Left lobe of liver (tissue), 2 donors: ENCODE measurements at places on chromosomes 3 and 15.

DNA sequence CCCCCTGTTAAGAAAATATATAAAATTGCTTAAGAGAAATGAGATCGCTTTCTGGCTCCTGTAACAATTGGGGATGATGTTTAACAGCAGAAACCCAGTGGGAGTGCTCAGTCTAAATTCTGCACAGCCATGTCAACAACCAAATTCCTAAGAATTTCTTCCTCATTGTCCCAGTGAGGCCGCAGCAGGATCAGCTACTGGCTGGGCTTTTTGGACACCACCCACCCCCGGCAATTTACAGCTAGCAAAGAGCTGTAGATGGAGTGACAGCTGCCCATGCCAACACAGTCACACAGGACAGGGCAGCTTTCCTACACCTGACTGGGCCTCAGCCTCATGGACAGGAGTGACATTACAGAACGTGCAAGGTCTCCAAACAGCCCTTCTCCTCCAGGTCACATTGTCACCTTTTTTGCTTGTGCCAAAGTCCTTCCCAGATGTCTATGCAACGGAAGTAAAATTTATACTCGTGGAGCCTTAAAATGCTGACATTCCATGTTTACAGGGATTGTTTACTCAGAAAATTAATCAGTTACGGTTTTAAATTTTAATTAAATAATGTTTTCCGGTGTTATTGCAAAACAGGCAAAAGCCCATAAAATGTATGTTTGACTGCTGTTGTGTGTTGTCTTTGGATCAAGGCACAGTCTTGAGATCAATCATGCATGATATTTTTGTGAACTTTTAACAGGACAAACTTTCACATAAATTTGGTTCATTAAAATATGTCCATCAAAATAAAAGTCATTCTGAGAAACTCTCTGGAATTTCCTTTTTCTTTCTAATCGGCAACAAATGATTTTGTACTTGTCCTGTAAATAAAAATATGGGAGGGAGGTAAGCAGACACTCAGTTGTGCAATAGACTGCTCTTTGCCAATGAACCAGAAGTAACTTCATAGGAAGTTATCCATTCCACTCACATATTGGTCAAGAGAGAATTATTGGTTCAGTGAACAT is 943.2 kb downstream of the MCTP2 start:
- DNase-seq: no peak

- no peak for DNase-seq
These were observed 9.8 kb downstream of the MSL2 start for GRCh38 chr3:136186344-136186743.

DNA sequence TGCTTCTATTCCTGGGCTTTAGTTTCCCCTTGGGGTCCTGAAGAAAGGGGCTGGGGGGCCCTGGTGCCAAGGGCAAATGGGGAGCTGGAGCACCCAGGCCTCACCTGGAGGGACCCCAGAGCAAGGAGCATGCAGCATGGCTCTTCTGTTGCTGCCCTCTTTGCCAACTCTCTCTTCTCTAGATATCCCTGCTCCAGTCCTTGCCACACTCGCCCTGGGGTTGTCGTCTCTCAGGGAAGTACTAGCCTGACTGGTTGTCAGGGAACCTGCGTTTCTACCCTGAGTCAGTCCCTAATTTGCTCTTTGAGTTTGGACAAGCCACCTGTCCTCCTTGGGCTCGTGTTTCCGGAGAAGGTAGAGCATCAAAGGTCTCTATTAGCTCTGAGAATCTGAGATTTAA is 63.7 kb upstream of the UBE2Q2 start:
- DNase-seq: peak; percentile 15

DNA sequence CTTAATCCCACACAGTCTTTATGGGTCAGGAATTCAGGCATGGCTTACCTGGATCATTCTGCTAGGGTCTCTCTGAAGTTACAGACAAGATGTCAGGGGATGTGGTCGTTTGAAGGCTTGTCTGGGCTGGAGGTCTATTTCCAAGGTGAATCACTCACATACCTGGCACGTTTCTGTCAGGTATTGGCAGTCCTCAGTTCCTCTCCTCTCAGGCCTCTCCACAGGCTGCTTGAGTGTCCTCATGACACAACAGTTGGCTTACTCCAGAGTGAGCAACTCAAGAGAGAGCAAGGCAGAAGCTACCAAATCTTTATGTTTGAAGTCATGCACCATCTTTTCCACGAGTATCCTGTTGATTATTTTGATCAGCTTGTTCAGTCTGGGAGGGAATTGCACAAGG is 43.9 kb upstream of the PARP14 start:
- DNase-seq: no peak

- no peak for DNase-seq
These were observed 31.7 kb upstream of the THUMPD3 start for GRCh38 chr3:9331171-9331570.

- DNase-seq: peak; percentile 80
These were observed 65.4 kb upstream of the UMPS start for GRCh38 chr3:124664804-124665203.

- DNase-seq: no peak
These were observed 22.6 kb upstream of the C3orf70 start for GRCh38 chr3:185175370-185175987.

DNA sequence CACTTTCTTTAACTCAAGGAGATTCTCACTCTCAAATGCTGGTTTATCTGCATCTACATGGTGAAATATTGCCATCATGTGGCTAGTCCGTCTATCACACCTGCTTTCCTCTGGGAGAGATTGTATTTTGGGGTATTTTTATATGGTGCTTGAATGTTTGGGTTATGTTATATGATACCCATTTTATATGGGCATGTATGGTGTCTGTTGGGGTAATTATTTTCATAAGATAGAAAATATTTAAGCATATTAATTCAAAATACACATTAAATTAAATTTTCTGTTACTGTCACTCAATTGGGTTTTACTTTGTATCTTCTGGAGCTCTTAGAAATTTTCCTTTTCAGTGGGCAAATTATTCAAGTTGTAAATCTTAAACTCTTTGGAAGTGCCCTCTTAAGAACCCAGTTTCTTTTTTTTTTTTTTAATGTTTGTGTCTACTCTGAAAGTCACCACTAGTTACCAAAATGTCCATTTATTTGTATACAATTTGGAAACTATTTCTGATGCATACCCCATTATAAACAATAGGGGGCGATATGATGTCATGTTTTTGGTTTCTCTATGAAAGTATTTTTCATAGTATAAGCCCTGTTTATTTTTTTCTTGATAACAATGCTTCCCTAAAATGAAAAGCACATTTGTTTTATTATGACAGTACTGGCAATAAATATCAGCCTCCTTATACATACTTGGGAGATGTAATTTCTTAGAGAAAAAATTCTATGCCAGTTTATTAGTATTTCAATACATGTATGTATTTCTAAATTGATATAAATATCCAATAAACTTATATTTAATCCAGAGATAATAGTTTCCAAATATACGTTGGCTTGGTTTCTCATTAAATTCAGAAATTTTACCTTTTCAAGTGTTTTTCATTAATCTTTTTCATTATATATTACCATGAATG is 36.1 kb upstream of the PLSCR5 start:
- no peak for DNase-seq

DNA sequence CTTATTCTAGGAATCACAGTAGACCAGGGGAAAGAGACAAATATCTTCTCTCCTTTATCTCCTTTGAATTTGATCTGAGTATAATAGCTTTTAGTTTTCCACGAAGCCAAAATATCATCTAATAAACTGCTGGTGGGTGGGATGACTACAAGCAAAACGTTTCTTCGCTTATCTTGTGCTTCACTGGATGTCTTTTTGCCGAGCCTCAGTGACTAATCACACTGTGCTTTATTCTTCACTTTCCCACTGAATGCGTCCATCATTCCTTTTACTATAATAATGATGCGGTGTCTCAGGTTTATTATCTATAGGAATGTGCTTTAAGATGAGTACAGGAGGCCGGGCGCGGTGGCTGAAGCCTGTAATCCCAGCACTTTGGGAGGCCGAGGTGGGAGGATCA is 32.5 kb downstream of the CEP152 start:
- DNase-seq: no peak

GRCh38 chr15:40454904-40455391 is 14.2 kb downstream of the BAHD1 start:
- no peak for DNase-seq

GRCh38 chr3:100412912-100413590 is 11.7 kb downstream of the LNP1 start:
- DNase-seq: no peak

DNA sequence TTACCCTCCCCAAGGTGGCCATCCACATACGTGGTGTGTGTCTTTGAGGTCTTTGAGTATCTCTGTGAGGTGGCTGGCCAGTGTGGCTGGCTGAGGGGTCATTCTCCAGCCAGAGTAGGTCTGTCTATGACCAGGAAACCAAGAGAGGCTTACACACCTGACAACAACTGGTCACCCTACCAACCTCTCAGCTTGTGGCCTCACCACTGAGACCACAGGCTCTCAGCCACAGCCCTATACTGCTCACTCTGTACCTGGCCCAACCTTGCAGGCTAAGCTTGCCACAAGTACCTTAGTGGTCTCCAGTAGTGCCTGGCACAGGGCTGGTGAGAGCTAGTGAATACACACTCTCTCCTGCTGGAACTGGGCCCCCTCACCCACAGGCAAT is 5.1 kb downstream of the HEMK1 start:
- DNase-seq: no peak

DNA sequence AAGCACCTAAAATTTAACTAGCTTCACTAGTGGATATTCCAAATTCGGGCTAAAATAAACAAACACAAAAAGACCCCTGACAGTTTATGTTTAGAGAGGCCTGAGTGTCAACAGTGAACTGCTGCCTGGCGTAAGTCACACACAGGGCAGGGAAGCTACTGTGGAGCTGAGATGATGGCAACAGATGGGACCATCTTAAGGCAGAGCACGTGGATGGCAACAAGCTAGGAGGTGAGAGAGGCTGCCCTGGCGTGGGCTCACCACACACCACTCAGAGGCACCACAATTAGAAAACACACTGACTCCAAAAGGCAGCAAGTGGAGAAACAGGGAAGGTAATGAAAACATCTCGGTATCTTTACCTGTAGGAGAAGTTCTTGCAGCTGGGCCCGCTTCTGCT is 93.3 kb downstream of the ATP1B3 start:
- DNase-seq: no peak

DNA sequence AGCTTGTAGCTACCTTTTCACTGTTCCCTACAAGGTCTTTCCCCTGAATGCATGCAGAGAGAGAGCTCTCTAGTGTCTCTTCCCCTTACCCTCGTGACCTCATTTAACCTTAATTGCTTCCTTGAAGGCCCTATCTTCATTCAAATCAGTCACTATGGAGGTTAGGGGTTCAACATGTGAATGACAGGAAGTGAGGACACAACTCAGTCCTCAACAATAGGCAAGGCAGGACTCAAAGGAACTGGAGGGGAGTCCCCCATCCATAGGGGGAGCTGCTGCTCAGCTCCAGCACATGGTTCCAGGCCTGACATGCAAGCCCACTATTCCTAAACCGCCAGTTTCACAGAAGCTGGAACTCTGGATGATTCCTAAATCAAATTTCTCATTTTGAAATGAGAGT is 33.8 kb upstream of the GYG1 start:
- DNase-seq: no peak

- no peak for DNase-seq
These were observed 9.6 kb downstream of the MCM2 start for GRCh38 chr3:127607675-127608361.

DNA sequence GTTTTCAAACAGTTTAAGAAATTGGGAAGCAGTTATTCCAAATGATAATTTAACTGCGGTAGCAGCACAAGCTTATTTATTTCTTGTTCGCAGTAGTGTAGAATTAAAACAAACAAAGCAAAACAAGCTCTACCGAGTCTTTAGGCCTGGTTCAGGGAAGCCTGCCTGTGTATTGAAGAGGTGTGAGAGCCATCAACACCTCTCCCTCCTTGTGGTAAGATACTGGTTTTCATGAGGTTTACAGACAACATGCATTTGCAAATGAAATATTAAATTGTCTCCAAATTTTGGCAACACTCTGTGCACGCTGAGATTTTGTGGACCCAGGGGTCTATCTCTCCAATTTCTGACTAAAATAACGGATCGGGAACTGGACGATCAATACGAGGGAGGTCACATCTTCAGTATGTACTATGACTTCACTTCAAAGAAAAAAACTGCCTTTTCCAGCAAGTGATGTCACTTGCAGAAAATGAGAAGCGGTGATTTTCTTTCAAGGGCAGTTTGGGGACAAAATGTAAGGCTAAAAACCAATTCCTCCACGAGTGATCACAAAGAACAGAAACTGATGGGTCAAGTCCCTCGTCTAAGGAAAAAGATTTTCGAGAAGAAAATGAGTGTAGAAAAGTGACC is 721 bp downstream of the ATR start:
- DNase-seq: no peak

DNA sequence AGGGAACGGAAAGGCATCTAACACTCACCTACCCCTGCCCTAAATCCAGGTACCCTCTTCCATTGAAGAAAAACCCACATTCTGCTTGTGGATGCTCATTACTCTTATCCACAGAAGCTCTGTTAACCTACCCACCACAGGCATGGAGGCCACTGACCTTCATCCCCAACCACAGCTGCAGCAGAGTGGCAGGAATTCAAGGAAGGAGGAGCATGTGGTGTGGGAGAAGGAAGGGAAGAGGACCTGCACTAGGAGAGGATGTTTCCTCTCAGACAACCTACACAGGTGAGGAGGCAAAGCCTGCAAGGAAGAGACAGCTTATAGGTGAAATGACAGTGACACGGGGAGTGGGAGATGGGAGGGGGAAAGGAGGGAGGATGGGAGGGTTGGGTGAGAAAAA is 192.5 kb upstream of the TSC22D2 start:
- no peak for DNase-seq

DNA sequence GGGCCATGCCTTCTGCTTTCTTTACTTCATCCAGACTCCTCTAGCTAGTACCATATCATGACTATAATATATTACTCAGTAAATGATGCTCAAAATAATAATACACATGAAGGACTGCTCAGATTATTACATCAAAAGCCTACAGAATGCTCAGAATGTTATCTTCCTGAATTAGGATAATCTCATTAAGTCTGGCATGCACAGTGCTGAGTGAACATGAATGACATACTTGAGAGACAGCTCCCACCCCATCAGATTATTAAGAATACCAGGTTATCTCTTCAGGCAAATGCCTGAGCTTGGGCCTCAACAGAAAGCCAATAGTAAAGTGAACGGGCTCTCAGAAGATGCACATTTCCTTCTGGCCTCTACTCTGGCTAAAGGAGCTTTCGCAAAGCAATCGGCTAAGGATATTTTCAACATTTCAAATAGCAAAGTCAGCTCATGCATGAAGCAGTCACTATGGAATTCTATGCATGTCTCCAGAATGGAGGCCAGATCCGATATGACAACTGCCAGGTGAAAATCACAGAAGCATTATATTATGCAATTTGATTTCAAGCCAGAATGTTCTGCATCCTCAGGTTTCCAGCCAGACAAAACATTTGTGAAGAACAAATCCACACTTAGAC is 122.6 kb downstream of the KCNMB2 start:
- DNase-seq: no peak

DNA sequence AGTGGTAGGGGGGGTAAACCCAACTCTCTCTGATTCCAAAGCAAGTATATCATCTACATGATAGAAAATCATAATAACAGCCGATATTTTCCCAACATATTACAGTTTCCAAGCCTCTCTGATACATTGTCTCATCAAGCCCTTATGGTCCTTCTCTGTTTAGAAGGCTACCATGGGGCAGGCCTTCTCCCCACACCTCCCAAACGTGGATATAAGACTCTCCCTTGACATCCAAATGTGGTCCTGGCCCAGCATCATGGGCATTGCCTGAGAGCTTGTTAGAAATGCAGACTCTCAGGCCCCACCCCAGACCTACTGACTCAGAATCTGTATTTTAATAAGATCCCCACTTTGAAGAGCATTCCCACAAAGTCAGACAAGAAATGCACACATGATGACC is 17.7 kb upstream of the CCR9 start:
- DNase-seq: no peak
